ENCODE measurements at places on chromosomes 1 and 21. TPM values are rescaled to one million over a fixed set of nuclear protein-coding genes. Genes with fewer than 3 reads are reported as not detected.

B3GALT2 gene
- polyA plus RNA-seq = 4.9 TPM

SH2D1B gene
- polyA plus RNA-seq = not detected

CSRP1 gene
- 79.3 TPM for polyA plus RNA-seq

HSD11B1 gene
- 7.3 TPM for polyA plus RNA-seq

BATF3 gene
- polyA plus RNA-seq = 0.42 TPM

PKLR gene
- not detected for polyA plus RNA-seq

JTB gene
- polyA plus RNA-seq = 445 TPM

ERICH3 gene
- not detected for polyA plus RNA-seq

RGL1 gene
- polyA plus RNA-seq = 2.3 TPM

DNA sequence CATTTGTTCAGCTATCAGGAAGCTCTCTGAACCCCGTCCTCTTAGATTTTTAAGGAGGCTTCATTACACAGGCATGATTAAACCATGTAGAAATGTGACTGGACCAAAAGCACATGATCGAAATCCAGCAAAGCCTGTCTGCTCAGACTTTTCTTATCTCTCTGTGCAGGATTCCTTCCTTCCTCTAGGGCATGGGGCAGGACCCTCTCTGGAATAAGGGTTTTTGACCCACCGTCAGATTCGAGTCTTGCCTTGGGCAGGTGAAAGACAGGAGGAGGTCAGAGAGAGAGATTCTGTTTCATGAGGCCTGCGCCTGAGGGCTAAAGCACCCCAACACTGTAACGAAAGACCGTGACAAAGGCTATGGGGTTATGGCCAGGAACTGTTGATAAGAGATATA, 136.8 kb downstream of the RHOU start:
- no peak for DNase-seq

- no peak for DNase-seq
Measured at GRCh38 chr1:16969057-16969611, 11.3 kb downstream of the MFAP2 start.

- DNase-seq = no peak
Measured at GRCh38 chr1:203643213-203644045, 16.8 kb downstream of the ATP2B4 start.

GRCh38 chr1:147648933-147649332, 21.4 kb downstream of the ACP6 start:
- no peak for DNase-seq

DNA sequence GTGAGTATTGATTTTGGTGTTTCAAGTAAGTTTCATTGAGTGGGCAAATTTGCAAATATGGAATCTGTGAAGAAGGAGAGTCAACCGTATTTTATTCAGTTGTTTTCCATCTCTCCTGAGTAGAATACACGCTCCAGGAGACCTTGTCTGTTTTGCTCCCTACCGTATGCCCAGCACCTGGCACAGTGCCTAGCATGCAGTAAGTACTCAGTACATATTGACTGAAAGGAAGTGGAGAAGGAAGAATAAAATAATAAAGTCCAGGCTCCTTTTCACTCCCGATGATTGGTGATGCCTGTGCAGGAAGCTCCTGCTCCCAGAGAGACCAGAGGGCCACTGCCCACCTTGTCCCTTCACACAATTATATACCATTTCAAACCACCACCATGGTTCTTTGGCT, 59.4 kb upstream of the NEK2 start:
- DNase-seq = no peak

GRCh38 chr1:116290085-116290705, 82.8 kb upstream of the ATP1A1 start:
- DNase-seq = no peak

DNA sequence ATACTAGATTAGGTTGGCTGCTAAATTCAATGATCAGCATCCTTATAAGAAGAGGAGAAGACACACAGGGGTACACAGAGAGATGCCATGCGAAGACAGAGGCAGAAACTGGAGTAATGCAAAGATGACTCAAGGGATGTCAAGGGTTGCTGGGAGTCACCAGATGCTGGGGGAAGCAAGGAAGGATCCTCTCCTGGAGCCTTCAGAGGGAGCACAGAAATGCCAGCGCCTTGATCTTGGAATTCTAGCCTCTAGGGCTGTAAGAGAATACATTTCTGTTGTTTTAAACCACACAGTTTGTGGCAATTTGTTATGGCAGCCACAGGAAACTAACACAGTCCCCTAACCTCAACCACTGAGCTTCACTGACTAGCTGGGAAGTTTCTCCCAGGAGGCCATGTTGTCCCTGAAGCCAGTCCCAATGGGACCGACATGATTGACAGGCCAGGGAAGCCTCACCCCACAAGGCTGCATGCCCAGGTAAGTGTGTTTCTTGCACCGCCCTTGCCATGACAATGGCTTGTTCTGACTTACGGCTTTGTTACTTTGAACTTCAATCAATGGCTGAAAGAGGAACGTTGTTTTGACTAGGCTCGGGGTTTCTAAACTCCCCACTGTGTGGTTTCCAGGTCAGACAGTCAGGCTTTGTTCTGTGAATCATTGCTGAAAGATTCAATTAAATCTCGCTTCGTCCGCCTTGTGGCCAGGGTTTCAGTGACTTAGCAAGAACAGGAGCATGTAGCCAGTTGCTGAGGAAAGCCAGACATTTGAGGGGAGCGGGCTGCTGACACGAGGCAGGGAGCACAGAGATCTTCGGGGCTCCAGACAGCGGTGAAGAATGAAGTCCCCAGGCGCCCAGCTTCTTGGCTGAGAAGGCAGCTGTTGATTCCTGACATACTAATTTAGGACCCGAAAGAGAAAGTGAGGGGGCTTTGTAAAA, 62.3 kb downstream of the RUNX1 start:
- DNase-seq = peak; percentile 66

DNA sequence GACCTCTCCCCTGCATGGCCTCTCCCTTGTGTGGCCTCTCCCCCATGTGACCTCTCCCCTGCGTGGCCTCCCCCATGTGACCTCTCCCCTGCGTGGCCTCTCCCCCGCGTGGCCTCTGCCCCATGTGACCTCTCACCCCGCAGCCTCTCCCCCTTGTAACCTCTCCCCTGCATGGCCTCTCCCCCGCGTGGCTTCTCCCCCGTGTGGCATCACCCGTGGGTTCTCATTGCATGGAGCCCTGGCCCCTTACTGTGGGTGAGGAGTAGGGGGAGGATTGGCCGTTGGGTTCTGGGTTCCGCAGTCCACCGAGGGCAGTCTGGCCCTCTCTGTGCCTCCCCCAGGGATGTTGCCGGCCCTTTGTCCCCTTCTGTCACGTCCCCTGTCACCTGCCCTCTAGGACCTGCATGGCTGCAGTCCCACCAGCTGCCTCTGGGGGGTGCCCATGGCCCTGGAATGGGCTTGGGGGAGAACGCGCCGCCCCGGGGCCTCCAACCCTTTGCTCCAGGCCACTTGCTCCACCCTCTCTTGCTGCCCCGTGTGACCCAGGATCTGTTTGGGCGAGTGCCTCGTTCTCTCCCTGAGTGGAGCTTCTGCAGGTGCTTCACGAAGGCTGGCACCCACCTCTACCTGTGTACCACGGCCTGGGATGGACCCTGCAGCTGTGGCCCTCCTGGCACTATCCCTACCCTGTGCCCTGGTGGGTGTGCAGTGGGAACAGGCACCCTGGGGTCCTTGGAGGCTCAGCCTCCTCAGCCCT, 21.3 kb downstream of the RRP1 start:
- DNase-seq = peak; percentile 78

GRCh38 chr1:176183618-176184017, 23.5 kb downstream of the COP1 start:
- DNase-seq = no peak

DNA sequence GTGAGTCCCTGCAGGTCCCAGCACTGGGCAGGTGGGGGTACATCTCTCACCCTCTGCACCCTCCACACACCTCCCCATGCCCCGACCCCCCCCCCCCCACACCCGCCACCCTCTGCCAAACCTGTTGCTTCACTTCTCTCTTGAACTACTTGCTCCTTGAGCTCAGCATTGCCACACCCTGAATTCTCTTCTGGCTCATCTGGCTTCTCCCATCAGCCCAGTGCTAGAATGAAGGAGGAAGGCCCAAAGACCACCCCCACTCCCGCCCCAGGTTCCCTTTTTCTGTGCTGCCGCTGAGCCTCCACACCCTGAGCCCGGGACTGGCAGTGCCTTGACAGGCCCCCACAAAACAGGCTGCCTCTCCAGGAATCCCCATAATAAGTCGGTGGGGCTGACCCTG, 6.4 kb upstream of the TNNI1 start:
- DNase-seq = no peak

GRCh38 chr1:185695299-185695698, 38.9 kb upstream of the HMCN1 start:
- no peak for DNase-seq

GRCh38 chr1:33468967-33469366, 3.5 kb upstream of the ZSCAN20 start:
- DNase-seq = no peak

GRCh38 chr1:159882527-159882862, 17.5 kb downstream of the CFAP45 start:
- DNase-seq = no peak

- no peak for DNase-seq
Measured at GRCh38 chr1:171610385-171610784, 11.7 kb upstream of the MYOCOS start.

DNA sequence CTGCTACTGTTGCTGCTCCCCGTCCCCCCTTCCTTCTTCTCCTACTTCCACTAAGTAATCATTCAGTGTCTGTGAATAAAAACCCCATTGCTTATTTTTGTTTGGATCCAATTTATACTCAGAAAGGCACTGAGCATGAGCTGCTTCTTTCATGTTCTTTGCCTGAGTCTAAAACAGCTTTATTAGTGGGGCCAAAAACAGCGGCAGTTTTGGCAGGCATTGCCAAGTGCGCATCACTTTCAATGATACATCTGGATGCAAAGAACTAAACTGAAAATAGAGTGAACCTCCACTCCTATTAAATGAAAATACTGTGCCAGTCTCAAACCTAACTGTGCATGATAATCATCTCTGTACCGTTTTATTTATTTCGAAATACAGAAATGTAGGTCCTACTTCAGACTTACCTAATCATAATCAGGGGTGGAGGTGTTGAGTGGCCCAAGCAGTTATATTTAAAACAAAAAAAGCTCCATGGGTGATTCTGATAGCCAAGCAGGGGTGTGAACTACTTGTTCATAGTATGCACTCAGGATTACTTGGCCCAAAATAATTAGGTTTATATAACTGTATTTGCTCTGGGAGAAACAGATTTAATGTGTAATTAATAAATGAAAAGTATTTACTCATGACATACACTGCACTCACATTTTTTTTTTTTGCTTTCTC, 48.4 kb downstream of the NEK7 start:
- no peak for DNase-seq
